ENCODE measurements at places on chromosomes 7 and 10.
A peak's percentile ranks its signal among the peaks of the same experiment; 100 is the strongest.

GRCh38 chr10:31319602-31320549 is 860 bp downstream of the ZEB1 start:
- peak; percentile 57 for DNase-seq

DNA sequence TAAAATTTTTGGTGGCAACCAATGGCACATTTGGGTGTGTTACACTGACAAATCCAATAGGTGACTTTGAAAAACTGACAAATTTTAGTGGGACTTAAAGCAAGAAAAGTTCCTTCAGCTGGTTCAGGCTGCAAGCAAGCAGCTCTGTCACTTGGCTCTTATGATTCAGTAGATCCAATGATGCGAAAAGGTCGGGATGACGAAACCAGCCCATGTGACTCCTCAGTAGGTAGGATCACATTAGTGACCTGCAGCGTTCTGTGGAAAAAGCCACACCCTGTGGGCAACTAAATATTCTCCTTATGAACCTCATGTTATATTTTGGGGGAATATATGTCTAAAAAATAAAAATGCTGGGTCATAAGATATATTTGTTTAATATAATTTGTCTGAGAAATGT is 13.3 kb upstream of the TSGA13 start:
- no peak for DNase-seq

DNA sequence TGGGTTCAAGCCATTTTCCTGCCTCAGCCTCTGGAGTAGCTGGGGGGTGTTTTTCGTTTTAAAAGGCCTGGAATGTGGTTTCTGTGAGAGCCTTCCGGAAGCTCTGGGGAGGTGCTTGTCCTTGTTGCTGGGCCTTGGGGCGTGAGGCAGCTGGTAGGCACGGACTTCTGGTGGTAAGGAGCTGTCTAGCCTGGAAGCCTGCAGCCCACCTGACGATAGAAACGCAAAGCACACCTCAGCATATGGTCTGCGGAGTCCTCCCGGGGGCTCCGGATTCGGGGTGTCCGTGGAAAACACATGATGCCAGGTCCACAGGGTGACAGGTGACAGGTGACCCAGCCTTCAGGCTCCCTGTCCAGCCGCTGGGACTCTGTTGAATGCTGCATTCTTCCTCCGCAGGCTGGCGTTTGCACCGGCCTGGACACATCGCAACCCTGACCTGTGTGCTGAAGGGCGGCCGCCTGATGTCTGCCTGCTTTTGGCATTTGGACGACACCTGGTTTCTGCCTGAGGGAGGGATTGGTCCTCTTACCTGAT is 37.3 kb downstream of the INPP5A start:
- DNase-seq, result no peak

- no peak for DNase-seq
These were observed 372.5 kb downstream of the BMPER start for GRCh38 chr7:34277803-34278199.

DNA sequence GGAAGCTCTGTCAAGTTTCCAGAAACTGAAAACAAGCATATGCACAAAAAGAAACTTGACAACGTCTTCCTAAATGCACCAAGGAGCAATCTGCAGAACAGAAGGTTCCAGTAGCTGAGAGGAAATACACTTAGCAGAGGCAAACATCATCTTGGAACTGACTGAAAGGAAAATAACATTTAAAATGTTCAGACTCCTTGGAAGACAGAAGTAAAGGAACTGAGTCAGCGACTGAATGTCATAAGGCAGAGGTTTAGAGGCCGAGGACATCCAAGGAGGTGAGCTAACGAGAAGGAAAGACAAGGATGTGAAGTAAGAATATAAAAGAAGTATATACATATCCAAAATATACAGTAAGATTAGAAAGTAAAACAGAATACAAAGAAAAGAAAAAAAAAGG is 24.1 kb downstream of the SEMA3D start:
- DNase-seq, result no peak

DNA sequence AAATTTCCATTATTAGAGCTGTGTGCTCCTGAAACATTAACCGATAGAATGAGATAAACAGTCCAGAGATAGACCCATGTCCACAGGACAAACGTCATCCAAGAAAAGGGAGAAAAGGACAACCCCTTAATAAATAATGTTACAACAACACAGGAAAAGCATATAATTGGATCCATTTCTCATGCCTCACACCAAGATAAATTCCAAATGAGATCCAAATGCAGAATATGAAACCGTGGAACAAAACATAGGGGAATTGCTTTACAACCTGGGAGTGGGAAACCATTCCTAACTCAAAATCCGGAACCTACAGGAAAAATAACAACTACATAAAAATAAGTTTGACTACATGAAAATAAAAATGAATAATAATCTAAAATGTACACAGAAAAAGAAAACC is 22.4 kb upstream of the NEBL start:
- DNase-seq, result no peak

DNA sequence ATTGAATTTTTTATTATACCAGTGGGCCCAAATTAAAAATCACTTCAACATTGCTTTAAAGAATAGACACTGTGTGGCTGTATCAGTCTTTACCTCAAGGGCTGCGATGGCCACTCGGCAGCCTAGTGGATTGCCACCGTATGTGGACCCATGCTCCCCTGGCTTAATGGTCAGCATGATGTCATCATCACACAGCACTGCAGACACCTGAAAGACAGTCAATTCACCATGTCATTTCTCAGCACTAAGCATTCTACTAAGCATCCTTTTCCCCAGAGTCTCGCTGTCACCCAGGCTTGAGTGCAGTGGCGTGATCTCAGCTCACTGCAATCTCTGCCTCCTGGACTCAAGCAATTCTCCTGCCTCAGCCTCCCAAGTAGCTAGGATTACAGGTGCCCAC is 17.1 kb downstream of the OAT start:
- no peak for DNase-seq

DNA sequence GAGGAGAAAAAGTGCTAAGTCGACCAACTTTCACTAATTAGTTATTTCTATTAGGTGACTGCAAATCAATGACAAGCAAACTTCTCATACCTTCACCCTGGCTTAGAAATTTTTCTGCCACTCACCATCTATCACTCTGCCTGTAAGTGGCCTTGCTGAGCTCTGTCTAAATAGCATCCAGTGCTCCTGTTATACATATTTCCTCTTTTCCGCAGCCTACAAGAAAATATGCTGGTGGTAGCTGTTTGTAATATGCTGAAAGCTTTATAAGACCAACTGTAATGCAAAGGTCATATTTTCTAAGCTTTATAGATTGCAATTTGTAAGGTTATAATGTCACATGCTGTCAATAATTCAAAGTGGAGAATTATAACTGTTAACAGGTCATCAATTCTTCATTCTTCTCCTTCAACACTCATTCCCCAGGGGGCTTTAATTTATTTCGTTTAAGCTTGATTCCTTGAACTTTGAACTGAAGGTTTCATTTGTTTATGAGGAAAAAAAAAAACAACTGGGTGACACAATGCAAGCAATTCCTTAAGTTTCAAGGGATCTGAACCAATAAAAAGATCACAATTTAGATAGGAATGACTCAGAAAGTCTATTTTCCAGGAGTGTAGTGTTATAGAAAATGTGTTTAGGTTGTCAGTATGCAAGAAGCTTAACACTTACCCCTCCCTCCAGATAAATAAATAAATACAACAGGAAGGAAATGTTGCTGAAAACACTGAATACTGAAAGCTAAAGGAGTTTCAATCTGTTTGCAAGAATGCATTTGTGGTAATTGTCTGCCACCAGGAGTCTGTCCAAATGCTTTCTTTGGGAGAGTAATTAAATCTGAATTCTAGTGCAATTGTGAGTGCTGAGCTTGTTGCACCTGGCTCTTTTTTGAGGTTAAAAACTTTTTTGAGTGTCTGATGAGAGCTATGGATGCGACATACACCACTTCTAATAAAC is 183.7 kb downstream of the SORCS1 start:
- no peak for DNase-seq

GRCh38 chr7:79050603-79051002 is 402.9 kb downstream of the MAGI2 start:
- DNase-seq, result no peak

DNA sequence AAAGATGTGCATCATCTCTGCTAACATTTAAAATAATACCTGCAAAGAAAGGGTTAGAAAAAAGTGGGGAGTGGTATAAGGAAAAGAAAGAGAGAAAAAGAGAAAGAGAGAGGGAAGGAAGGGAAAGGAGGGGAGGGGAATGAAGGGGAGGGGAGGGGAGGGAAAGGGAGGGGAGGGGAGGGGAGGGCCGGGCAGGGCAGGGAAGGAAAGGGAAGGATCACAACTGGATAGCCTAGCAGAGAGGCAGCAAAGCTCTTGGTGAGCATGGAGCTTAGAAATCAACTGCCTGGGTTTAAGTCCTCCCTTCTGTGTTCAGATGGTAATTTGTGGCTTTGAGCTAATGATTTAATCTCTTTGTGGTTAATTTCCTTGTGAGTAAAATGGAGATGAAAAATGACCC is 5.4 kb upstream of the FAM237B start:
- DNase-seq, result no peak

- no peak for DNase-seq
These were observed 251.8 kb upstream of the TMEM72 start for GRCh38 chr10:44659320-44659719.

DNA sequence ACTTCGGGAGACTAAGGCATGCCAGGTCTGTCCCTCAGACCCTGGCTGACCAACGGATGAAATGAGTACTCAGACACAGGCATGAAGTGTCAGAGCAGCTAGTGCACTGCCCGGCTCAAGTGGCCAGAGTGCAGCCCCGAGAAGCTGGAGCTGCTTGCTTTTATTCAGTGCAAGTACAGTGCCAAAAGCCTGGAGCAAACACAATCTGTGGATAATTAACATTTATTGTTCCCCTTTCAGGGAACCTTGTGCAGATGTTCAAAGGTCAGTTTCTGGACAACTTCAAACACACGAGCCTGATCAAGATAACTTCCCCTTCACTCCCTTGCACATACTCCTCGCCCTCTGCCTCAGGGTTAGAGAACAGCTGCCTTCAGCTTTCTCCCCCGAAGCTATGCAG is 7.9 kb upstream of the ATE1 start:
- no peak for DNase-seq

DNA sequence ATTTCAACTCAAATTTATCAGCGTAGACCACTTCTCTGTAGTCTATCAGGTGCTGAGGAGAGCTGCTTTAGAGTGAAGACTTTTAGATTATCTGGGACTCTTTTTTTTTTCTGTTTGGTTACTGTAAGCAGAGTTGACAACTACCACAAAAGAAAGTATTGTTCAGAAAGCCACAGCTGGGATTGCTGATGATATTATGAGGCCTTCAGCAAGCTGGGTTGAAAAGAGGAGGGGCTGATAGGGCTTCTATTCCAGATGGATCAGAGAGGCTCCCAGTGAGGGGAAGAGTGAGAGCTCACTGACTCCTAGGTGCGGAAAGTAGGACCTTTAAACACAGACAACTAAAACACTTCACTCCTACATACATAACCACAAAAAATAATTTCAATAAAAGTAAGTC is 188.5 kb upstream of the FERD3L start:
- DNase-seq, result no peak

GRCh38 chr10:80090121-80090520 is 11.7 kb downstream of the TMEM254 start:
- no peak for DNase-seq

- no peak for DNase-seq
These were observed 21.4 kb upstream of the GPR146 start for GRCh38 chr7:1022801-1023465.

- no peak for DNase-seq
These were observed 168.6 kb downstream of the MLLT10 start for GRCh38 chr10:21702633-21703111.

GRCh38 chr10:34124522-34125035 is 690.5 kb downstream of the PARD3 start:
- DNase-seq, result no peak

DNA sequence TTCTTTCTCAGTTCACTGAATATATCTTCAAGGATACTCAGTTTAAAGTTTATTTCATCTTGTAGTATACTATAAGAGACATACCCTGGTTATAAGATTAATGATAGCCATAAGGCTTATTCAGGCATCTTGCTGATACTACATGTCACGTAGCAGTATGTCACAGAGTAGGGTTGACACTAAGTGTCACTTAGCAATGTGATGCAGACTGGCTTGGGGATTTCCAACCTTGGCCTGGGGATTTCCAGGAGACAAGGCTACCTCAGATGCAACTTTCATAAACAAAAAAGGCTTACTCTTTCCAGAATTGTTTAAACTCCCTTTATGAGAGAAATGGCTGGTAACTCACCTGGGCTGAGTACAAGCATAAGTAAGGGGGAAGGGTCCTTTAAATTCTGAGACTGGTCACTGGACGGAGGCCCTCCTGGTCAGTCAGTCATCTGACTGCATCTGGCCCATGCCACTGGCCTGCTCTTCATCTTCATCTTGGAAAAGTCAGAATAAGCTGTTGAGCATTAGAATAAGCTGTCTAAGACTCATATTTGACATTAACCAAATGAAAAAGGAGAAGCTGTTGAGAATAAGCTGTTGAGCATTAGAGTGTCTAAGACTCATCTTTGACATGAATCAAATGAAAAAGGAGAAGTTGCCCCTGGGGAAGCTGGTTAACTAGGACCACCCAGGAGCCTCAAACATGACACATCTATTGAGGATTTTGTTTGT is 9.5 kb downstream of the SLC13A1 start:
- no peak for DNase-seq

Measured in CD4-positive, alpha-beta T cell treated with Interleukin-4 for 1 hour (primary cell).